ENCODE measurements at places on chromosomes 1 and 21. TPM values are rescaled to one million over a fixed set of nuclear protein-coding genes. Genes with fewer than 3 reads are reported as not detected.
A peak's percentile ranks its signal among the peaks of the same experiment; 100 is the strongest.

- no peak for DNase-seq
Observed at GRCh38 chr1:183390561-183390960, 27.6 kb downstream of the NMNAT2 start.

The NCF2 gene
- total RNA-seq, result 86.1 TPM

DNA sequence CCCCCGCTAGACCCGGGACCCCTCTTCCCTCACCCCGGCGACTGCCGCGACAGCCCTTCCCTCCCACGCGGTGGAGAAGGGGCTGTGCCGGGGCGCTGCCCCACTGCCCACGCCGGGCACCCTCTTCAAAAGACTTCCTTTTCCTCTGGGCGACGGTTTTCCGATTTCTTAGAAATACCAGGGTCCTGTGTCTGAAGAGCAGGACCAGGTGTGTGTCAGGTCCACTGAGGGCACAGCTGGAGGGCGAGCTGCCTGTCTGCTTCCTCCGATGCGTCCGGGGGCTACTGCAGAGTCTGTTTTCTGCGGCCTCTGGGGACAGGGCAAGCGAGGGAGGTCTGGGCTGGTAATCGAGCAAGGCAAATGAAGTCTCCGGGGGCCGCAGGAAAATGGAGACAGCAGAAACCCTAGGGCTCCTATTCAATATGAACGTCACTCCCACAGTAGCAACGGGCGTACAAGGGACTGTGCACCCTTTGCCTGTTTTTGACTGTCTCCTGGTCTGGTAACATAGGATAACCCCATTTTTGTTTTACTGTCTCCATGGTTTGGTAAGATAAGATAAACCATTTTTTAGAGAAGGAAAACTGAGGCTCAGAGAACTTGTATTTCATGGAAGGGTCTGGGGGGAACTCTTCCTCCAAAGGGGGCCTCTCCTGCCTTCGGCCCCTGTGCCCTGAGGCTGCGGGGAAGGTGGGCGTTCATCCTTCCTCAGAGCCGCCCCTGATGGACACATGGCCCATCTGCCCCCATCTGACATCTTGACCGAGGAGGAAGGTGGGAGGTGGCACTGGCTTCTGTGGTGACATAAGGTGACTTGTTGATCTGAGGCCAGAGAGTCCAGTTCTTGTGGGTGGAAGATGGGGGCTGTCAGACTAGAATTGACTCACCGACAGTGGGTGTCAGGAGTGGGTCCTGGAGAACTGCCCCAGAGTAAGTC is 970 bp downstream of the TNFRSF1B start:
- no peak for DNase-seq

GRCh38 chr1:40519517-40519916 is 10.9 kb downstream of the EXO5 start:
- DNase-seq, result no peak

- no peak for DNase-seq
Observed at GRCh38 chr1:246373828-246374569, 133.1 kb downstream of the SMYD3 start.

DNA sequence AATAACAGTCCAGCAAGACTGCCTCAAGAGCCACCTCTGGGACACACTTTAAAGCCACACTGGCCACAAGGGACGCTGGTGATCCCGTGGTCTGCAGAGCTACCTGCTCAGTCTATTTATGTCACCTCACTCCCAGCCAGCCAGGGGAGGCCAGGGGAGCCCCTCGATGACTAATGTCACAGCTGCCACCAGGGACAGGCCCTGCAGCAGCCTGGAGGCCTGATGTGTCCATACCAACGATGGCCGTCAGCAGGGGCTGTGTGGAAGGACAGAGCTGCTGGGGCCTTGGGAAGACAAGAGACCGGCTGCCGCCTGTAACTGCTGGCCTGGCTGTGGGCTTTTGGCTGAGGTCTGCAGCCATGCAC is 71.0 kb downstream of the SIK1 start:
- DNase-seq, result no peak

The CYYR1 gene
- 6.4 TPM for total RNA-seq

- no peak for DNase-seq
Observed at GRCh38 chr1:68218490-68218889, 13.8 kb downstream of the WLS start.

GRCh38 chr1:216531263-216532239 is 108.3 kb upstream of the USH2A start:
- no peak for DNase-seq

DNA sequence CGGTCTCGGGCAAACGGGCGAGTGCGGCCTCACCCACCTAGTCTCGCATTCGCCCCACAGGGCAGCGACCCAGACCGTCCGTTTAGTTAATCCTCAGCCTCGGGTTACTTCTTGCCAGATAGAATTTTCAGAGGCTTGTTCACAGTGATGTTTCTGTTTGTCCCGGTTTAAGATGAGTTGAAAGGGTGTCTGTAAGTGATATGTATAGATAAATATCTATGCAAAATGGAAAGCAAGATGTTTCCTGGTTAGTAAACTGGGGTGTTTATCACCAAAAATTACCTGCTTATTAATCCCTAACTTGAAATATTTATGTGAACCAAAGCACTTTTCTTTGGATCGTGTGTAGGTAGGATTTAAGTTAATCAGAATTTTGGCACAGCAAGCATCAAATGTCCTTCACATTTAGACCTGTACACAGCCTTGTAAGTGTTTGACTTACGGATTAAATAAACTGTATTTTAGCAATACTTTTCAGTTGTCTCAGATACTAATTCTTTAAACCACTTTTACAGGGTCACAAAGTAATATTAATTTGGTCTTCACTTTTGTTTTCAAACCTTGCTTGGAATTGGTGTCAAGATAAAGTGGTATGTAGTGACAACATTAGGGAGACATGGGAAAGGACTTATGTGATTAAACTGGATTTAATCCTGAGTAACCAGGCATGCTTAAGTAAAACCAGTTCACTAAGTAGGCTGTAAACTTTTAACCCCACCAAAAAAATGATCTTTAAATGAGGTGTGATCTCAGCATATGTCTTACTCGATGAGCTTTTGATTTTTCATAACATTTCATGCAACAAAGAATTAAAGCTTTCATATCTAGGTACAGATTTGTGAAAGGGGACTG is 914 bp downstream of the ZNF326 start:
- DNase-seq, result no peak

GRCh38 chr21:16322454-16322853 is 592.7 kb downstream of the USP25 start:
- DNase-seq, result no peak

The OR10Z1 gene
- not detected for total RNA-seq

GRCh38 chr1:189022015-189022414 is 1455.6 kb downstream of the BRINP3 start:
- no peak for DNase-seq

GRCh38 chr1:154320882-154321608 is at the start of gene AQP10:
Gene AQP10, plus strand, starts transcription at chr1:154321093. Its CDS starts 63 bp downstream, at chr1:154321156.
- no peak for DNase-seq

The NTMT2 gene
- total RNA-seq, result not detected

DNA sequence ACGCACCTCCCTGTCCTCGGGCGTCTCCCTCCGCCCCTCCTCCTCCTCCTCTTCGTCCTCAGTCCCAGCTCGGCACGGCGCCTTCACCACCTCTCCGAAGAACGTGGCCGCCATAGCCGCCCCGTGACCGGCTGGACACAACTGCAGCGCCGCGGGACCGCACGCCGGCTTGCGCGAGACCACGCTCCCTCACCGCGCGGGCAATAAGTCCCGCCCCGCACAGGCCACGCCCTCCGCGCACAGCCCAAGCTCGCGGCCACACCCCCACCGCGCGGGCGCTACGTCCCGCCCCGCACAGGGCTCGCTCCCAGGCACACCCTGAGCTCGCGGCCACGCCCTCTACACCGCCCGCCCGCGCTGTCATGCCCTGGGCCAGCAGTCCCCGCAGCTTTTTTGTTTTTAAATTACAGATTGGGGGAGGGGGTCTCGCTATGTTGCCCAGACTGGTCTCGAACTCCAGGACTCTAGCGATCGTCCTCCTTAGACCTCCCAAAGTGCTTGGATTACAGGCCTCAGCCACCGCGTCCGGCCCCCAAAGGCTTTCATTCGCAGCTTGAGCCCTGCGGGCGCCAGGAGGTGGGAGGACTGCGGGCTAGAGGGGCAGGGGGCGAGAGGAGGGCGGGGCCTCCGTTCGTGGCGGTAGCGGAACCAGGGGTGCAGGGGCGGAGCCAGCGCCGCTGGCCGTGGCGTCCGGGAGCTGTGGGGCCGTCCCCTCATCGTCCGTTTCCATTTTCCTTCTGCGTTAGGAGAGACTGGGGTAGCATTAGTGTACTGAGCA is at the start of gene PSMG1:
PSMG1 (minus strand) TSS at position 180 of the 778 bp plus-strand sequence; CDS start at position 114, 66 bp downstream.
- DNase-seq, result peak; percentile 66

DNA sequence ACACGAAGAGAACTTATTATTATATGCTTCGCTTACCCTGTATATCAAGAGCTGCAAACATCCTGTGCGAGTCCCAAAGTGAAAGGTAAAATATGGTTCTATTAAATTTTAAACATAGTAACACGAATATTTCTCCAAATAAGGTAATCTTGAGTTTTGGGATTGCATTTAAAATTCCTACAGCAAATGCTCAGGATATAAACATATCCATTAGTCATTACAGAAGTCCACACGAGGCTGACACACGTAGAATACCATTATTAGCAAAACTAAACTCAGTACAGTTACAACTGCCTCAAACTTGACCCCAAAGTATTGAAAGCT is 282 bp upstream of the LYPLAL1 start:
- DNase-seq, result no peak

The PEX10 gene
- total RNA-seq, result 48.1 TPM

The MAP10 gene
- total RNA-seq, result 3.7 TPM

DNA sequence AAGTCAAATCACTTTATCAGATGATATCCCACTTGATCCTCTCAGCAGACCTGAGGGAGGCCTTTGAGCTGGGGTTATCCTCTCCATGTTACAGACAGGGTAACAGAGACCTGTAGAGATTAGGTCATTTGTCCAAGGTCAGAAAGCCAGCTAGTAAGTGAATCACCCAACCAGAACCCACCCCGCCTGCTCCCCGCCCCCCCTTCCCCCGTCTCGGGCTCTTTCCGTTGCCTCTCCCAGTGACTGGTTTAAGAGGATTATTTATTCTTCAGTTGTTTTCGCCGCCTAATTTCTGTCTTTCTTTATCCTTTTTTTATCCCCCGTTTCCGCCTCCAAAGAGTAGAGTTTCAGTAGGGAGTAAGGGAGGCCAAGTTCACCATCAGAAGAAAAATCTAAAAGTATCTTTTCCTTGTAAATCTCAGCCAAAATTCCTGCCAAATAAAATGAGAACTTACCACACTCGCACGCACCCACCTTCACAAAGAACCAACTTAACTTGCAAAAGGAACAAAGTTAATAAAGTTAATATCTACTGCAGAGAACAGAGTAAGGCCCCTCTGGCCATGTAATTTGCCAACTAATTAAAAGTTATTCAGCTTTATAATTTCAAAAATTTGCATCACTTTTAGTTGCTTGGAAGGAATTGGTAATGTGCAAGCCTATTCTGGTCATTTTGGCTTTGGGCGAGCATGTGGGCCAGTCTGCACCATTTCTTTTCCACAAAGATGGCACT is 76.8 kb upstream of the TRABD2B start:
- no peak for DNase-seq

The IQGAP3 gene
- total RNA-seq, result 8.0 TPM

DNA sequence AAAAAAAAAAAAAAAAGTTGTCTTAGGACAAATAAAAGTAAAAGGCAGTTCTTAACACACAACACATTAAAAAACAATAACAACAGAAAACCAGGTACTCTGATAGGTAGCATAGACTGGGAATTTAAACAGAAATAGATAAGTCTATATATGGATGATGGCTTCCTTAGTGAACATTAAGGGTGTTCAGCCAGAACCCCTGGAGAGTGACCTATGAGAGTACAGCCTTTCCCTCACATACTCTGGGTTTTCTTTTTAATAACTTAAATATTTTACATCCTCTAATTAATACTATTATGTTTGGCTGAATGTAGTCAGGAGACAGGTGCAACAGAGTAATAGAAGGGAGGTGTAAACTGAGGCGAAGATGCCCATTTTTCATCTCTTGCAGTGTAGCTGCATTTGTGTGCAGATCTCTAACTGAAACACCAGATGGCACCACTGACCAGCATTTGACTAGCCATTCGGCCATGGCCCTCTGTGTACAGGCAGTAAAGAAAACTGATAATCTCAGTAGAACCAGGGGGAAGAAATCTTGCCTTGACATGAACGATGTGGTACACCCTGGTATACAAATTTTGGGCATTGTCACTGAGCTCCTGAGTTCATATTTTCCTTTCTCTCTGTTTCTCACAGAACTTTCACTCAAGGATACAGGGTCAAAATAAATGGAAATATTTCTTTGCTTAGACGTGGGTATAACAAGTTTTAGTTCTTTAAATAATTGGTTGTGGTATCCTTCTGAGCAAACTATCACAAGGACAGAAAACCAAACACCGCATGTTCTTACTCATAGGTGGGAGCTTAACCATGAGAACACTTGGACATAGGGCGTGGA is 7.6 kb downstream of the TTF2 start:
- no peak for DNase-seq

GRCh38 chr1:177116941-177117340 is 47.6 kb downstream of the ASTN1 start:
- DNase-seq, result no peak

The CCDC185 gene
- not detected for total RNA-seq

The CAPZA1 gene
- 193 TPM for total RNA-seq

The ESRRG gene
- total RNA-seq, result 0.34 TPM

The CGN gene
- 23.6 TPM for total RNA-seq

DNA sequence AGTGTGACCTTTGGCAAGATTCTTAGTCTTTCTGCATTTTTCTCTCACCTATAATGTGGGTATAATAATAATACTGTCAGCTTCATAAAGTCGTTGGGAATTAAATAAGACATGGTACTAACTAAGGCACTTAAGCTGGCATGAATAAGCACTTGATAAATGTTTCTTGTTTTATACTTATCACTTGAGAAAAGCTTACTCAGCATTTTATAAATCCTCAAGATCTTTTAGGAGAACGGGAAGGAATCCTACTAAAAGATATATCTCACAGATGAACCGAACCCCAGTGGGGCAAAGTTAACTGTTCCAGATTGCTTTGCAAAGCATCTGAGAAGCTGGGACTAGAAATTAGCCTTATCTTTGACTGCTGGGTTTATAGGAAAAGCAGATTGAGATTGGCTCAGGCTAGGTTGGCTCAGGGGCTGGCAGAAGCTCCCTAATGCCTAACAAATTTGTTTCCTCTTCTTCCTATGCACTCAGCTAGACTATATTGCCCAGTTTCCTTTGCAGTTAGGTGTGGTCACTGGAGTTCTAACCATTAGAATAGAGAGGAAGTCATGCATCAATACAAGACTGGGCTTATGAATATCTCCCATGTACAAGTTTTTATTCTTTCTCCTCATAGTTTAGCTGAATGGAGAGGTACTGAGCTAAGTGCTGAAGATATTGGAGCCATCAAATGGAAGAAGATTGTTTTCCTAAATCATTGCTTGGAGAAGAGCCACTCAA is 110.3 kb downstream of the TBX15 start:
- DNase-seq, result no peak

- DNase-seq, result peak; percentile 31
Observed at GRCh38 chr1:3530926-3531818, 76.7 kb downstream of the ARHGEF16 start.

- DNase-seq, result no peak
Observed at GRCh38 chr1:206709772-206710459, 25.2 kb downstream of the MAPKAPK2 start.

DNA sequence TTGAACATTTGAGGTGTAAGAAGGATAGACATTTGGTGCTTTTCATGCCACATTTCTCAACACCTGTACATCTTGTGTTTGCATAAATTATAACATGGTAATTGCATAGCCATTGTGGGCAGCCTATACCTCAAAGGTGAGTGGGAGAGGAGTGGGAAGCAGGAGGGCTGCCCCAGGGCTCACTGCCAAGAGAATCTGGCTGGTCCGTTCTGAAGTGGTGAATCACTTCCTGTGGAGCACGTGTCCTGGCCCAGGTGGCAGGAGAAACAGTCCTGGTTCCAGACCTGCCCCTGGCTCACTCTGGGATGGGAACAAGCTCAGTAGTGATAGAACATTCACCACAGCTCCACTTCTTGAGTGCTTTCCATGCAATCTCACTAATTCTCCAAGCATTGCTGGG is 11.6 kb upstream of the OLFML2B start:
- DNase-seq, result no peak
